GM04503 (cell line): ENCODE measurements at places on chromosomes 4 and X.
A peak's percentile ranks its signal among the peaks of the same experiment; 100 is the strongest.

- peak; percentile 71 for DNase-seq
These were observed 58.0 kb downstream of the SEPTIN11 start for GRCh38 chr4:77007358-77008230.

- no peak for DNase-seq
These were observed 448 bp upstream of the SCFD2 start for GRCh38 chr4:53366301-53366716.

DNA sequence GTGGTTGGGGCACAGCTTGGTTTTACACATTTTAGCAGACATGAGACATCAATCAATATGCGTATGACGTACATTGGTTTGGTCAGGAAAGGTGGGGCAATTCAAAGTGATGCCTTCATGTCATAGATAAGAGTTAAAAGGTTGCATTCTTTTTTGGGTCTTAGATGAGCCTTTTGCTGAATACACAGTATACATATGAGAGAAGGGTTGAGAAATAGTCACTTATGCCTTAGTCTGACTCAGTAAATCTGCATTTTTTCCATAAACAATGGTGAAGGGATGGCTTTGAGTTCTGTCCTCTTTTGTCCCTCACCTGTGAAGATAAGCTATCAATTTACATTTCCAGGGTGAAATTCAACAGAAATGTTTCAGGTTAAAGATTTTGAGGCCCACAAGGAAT lies 43.9 kb upstream of the UGT2B15 start:
- no peak for DNase-seq

GRCh38 chrX:69603566-69604194 lies 12.2 kb upstream of the EDA start:
- no peak for DNase-seq

DNA sequence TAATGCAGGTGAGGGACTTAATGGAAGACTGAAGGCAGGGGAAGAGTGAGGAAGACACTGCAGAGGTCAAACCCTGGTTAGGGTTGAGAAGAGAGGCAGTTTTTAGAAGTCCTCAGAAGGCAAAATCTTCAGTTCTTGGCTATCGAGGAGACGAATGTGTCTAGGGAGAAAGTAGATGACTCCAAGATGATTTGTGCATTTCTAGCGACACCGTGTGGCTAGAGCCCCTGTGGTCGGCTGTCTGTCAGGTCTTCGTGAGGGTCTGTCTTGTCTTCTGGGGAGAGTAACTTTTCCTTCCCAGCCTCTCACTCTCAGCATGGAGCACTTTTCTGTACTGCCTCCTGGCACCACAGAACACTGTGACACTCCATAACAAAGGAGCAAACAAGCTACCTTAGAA lies 458.1 kb downstream of the STIM2 start:
- DNase-seq: no peak

DNA sequence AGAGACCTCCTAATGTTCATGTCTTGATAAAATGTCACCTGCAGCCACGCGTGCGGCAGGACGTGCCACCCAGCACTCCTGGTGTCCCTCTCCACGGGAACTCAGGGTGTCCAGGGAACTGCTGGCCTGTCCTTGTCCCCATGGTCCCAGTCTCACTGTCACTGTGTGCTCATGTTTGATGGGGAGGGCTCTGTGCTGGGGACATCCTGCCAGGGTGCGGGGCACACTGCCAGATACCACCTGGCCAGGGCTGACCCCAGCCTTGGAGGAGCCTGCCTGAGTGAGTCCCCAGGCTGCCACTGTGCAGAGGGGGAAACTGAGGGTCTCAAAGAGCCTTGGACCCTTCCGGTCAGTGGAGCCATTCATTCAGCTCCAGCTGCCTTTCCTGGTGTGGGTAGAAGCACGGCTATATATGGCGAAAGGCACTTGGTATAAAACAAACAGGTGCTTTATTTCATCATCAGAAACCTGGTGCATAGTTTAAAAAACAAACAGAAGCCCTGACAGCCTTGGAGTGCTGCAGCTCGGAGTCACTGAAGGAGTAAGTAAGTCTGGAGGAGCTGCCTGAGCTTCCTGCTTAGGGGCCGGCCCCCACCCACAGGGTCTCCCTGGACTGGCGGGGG lies 33.0 kb downstream of the NOP14 start:
- DNase-seq: no peak

DNA sequence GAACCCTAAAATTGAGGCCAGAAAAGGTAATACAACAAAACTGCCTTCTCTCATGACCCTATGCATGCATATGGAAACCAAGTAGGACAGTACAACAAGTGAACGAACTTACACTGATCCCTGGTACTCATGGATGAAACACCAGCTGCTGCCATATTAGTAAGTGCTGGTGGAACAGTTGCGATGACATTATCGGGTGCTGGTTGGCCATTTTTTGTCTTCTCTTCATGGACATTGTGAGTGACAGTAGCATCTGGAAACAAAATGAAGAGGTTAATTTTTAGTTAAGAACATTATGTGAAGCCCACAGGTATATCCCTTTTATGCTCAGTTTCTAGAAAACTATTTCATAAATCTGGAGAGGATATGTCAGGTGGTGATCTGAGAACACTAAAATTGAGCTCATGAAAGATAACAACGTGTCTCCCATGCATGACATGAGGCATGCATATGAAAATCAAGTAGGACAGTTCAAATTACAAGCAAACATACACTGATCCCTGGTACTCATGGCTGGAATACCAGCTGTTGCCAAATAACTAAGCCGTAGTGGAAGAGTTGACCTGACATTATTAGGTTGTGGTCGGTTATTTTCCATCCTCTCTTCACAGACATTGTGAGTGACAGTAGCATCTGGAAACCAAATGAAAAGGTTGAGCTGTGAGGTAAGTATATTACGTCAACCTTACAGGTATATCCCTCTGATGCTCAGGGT lies 74.2 kb upstream of the CT45A1 start:
- DNase-seq: no peak

GRCh38 chr4:138611721-138612120 lies 369.6 kb upstream of the SLC7A11 start:
- DNase-seq: no peak

DNA sequence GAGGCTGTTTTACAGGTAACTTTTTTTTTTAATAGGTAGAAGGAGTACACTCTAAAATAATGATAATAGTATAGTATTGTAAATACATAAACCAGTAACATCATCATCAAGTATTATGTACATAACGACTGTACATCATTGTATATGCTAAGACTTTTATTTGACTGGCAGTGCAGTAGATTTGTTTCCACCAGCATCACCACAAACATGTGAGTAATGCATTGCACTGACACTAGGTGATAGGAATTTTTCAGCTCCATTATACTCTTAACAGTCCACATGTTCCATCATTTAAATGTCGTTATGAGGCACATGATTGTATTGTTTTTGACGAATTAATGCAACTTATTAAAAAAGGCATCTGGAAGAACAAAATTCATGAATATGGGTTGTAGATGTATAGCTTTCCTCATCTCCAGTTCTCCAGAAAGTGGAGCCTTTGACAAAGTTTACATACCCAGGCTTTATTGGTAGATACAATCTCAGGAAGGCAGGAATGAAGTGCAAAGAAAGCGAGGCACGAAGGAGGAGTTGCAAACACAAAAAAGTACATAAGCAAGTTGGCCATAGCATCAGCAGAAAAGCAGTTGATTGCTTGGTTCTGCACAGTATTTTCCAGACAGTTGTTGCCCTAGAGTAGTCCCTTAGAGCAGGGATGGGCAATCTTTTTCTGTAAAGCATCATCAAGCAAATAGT lies 336.9 kb upstream of the NR3C2 start:
- no peak for DNase-seq

DNA sequence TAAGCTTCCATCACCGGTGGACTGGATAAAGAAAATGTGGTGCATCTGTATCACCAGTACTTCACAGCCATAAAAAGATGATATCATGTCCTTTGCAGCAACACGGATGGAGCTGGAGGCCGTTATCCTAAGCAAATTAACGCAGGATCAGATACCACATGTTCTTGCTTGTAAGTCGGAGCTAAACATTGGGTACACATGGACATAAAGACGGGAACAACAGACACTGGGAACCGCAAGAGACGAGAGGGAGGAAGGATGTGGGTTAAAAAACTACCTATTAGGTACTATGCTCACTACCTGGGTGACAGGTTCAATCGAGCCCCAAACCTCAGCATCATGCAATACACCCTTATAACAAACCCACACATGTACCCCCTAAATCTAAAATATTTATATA lies 16.3 kb upstream of the IDS start:
- DNase-seq: no peak

GRCh38 chrX:54633641-54634040 lies 103.6 kb downstream of the GNL3L start:
- no peak for DNase-seq

DNA sequence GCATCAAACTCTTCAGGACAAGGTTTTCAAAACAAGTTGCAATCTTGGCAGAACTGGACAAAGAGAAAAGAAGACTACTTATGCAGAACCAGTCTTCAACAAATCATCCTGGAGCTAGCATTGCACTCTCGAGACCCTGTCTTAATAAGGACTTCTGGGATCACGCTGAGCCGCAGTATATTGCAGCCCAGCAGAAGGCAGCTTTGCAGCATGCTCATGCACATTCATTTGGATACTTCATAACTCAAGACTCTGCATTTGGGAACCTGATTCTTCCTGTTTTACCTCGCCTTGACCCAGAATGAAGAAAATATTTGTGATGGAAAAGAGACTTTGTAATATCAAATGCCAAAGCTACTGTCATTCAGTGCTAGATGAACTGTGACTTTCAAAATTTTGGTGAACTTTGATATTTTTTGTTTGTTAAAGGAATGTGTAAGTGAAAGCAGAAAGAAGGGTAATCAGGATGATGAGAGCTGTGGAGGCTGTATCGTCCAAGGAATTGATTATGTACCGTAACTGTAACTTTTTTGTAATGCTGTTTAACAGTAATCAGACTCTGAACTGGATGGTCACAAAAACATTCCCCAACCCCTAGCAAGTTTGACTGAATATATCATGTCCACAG lies 27.2 kb downstream of the HSPA4L start:
- no peak for DNase-seq

DNA sequence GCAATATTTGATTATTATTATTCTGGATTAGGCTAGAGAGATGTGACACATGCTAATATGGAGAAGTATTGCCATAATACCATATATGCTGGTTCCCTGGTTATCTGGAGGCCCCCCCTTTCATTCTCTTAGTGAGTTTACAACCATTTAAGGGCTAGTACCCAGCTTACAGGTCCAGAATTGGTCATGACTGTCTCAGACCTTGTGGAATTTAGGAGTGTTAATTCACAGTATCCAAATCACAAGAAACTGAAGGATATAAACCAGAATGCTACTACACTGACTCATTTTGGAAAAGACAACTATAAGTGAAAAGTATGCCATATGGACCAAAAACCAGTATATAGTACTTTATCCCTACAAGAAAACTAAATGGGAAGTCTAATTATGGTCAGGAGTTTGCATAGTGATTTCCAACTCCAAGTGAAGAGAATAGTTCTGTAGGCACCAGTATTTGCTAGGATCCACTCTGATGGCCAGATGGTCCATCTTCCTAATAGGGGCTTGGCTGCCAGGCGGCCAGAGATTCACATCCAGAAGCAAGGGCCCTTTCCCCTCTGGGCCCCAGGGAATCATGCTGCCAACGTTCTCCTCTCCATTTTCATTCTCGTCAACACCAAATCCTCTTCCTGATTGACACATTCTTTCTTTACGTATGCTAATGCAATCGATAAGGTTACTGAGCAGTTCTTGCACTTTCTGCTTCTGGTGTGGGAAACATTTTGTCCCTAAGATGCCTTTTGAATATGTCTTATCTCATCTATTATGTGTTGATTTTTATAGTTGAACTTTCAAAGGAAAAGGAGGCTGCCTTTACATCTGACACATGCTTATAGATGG lies 123.6 kb downstream of the SHROOM3 start:
- DNase-seq: no peak

DNA sequence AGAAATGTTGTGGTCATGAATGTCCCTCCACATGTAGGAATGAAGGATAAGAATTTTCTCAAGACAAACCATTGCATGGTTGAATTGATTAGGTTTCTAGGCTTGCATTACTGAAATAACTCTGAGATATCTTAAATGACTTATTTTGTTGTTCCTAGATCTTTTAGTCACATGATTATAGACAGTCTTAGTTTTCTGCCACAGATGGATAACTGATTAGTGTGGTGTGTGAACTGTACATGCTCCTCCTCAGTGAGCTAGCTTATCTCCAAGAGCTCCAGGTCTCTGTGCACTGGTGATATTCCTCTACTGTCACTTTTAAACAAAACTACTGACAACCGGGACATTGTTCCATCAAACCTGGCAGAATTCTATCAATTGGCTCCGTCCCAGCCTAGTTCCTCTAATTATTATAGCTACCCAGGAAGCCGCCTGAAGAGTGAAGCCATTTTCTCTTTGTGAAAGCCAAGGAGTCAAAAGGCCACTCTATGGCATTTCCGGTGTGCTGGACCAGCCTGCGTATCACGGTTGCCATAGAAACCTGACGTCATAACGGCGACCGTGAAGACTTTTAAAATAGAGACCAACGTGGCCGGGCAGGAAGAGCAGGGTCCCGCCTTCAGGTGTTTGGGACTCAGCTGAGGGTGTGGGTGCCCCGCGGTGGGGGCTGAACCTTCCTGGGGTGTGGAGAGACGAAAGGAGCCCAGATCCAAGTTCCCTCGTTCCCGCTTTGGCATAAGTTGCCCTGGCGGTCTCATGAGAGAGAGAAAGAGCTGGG lies 28.1 kb downstream of the BEX3 start:
- DNase-seq: peak; percentile 27

- DNase-seq: no peak
These were observed 10.3 kb downstream of the DOK7 start for GRCh38 chr4:3473181-3473950.

GRCh38 chr4:145230726-145231125 lies 50.3 kb upstream of the OTUD4 start:
- DNase-seq: peak; percentile 72

GRCh38 chr4:36392024-36392423 lies 110.6 kb downstream of the DTHD1 start:
- DNase-seq: no peak

- DNase-seq: no peak
These were observed 16.3 kb downstream of the C4orf50 start for GRCh38 chr4:6001680-6002491.

DNA sequence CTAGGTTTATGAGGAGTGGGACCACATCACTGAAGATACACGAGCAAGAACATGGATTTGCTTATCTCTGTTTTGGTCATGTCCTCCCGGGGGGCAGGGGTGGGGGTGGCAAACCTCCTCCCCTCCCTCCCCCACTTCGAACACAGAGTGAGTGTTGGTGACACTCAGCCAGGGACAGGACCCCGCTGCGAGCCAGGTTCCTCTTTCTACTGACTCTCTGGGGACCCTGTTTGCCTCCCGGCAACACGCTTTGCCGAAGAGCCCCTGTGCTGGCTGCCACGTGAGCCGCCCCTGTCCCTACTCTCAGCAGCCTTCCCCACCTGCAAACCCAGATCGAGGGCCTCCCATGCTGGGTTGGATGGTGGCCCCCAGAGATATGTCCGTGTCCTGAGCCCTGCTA lies 34.7 kb downstream of the P2RY8 start:
- no peak for DNase-seq

DNA sequence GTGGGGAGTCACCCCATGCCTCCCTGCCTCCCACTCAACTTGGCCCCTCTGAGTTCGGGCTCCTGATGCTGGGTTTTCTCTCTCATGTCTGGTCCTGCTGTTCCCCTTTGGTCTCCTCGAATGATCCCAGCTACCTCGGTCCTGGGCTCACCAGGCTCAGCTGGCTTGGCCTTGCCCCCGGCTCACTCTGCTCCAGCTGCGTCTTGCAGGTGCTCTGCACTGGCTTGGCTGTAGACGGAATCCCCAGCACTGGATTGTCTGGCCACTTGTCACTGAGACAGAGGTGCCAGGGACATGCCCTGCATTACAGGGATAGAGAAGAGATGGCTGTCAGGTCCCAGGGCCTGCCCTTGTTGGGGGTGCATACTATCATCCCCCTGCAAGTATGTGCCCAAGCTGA lies 41.6 kb upstream of the NYX start:
- no peak for DNase-seq

- no peak for DNase-seq
These were observed 97.0 kb downstream of the MID1IP1 start for GRCh38 chrX:38898261-38898660.
